ENCODE measurements at places on chromosomes 6 and 20.

- no peak for DNase-seq
Observed at GRCh38 chr6:72376736-72377135, 245.1 kb upstream of the KCNQ5 start.

GRCh38 chr6:38091613-38092012, 272.1 kb downstream of the ZFAND3 start:
- no peak for DNase-seq

GRCh38 chr20:36861875-36862801, 13.8 kb upstream of the TLDC2 start:
- no peak for DNase-seq

GRCh38 chr20:8735674-8736073, 333.2 kb upstream of the PLCB4 start:
- DNase-seq = no peak

DNA sequence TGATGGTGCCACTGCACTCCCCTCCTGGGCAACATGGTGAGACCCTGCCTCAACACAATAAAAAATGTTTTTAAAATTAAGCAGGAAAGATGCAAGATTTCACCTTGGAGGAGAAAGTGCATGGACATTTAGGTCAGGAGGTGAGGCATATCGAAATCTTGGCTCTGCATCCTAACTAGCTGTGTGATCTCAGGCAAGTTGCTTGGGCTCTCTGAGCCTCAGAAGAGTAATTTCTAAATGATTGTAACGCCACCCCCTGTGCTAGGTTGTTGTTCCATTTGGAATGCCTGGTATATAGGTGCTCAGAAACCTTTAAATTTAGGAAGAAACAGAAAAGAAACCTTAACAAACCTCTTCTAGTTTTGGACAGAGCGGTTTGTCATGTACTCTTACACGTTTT, 35.9 kb upstream of the C20orf144 start:
- DNase-seq = no peak

DNA sequence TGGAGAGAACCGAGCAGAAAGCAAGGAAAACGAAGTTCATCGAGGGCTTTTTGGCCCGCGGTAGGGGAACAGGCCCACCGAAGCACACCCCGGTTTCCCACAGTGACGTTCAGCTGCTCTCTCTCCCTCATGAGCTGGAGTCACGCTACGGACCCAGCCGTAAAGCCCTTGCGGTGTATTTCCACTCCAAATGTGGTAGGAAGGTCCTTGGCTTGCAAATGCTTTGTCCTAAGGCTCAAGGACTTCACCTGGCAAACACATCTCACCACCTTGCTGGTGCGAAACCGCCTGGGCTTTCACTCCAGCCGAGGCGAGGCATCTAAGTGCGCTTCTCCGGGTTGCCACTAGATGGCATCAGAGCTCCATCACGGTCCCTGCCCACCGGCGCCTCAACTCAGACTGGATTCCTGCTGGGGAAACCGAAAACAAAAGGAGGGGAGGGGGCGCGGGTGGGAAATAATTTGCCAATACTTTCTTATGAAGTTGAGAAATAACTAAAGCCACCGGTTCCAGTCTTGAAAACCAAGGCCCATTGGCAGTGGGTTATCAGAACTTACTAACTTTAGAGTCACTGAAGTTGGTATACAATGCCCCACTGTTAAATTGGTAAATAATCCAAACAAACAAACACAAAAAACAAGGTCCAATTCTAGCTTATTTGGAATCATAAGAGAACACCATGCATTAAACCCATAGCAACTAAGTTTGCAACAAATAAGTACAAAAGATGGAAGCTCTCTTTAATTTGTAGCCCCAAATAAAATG, 13.4 kb upstream of the FOXC1 start:
- no peak for DNase-seq

DNA sequence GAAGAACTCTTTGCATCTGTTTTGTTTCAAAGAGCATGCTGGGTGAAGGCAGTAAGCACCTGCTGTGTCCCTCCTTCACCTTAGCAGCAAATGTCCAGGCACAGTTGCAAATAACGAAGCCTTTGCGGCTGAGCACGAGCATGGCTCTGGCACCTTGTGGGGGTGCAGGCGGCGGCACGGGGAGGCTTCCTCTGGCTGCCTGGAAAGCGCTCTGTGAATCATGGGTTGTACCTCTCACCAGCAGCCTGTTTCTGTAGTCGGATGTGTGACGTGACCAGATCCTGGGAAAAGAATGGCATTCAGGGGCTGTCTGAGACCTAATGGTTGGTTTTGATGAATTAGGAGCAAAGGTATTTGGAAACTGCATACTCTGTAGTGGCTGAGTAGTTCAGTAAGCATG, 144.8 kb downstream of the DTNBP1 start:
- DNase-seq = no peak

- DNase-seq = no peak
Observed at GRCh38 chr6:79094938-79095337, 16.9 kb upstream of the PHIP start.

DNA sequence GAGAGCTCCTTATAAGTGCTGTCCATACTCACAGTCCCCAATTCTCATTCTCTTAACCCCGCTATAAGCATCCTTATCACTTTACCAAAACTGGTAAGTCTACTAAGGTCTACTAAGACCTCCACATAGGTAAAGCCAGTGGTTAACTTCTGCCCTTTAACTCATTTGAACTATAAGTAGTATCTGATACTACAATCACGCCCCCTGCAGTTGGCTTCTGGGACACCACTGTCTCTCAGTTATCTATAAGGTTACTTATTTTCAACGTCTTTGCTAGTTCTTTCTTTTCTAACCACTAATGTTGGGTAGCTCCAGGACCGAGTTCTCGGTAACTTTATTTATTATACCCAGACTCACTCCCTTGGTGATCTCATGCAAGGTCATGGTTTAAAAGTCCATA, 142.6 kb downstream of the ARHGAP18 start:
- no peak for DNase-seq

- no peak for DNase-seq
Observed at GRCh38 chr20:48621376-48622078, 206.3 kb downstream of the PREX1 start.

- DNase-seq = no peak
Observed at GRCh38 chr6:164417537-164418261, 891.7 kb downstream of the C6orf118 start.

- no peak for DNase-seq
Observed at GRCh38 chr6:84752118-84752850, 12.1 kb downstream of the TBX18 start.

DNA sequence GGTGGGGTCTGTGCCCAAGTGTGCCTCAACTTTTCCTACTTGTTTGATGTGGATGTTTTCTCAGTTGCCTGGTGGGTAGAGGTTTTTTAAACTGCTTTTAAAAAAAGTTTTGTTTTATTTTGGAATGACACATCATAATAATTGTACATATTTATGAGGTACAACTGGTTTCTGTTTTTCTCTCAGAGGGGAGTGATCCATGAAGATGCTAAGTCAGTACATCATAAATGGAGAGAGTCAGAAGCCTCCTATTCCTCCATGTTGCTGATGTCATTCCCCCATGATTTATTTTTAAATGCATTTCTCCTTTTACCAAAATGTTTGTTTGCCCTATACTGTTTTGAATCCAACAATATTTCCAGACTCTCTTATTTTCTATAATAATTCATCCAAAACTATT, 77.3 kb upstream of the CLVS2 start:
- DNase-seq = no peak

- no peak for DNase-seq
Observed at GRCh38 chr6:20135677-20136268, 76.5 kb downstream of the MBOAT1 start.

- DNase-seq = no peak
Observed at GRCh38 chr6:11121851-11122250, 10.3 kb upstream of the ERVFRD-1 start.

DNA sequence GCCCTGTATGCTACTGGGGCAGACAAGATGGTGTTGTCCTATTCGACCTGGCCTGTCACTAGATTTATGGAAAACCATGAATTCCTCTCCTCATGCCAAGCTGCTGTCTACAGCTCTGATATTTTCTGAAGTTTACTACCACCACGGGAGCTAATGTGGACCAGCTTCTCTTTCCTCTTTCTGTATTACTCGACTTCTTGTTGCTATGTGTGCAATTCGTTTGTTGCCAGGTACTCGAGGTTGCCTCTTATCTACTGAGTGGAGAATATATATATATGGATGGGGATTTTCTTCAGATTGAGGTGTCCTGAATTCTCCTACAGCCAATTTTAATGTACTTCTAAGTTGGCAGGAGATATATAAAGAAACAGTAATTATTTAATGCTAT, 34.7 kb downstream of the MAN1A1 start:
- no peak for DNase-seq

All from SK-N-MC (cell line).